ENCODE measurements at places on chromosomes 1 and 21.

GRCh38 chr21:26041431-26042180 lies 129.0 kb downstream of the APP start:
- DNase-seq = no peak

DNA sequence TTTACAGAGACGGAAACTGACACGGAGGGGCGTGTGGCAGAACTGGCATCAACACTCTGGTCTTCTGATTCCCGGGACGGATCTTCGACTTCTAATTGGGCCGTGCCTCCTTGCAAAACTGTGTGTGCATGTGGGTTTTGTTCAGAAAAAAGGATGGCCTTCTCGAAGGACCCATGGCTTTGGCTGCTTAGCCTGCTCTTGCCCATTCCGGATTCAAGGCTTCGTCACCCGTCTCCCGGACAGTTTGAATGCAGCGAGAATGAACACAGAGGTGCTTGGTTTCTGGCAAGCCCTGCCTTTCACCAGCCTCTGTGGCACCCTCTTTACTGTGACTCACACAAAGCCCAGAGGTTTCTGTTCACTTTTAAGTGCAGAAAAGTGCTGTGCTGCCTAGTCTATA lies 120.1 kb downstream of the PRDM2 start:
- DNase-seq = no peak

GRCh38 chr1:88892357-88892877 lies 1.1 kb upstream of the GTF2B start:
- DNase-seq = peak; percentile 81

- peak; percentile 79 for DNase-seq
Observed at GRCh38 chr21:33894736-33895288, 20.8 kb downstream of the ATP5PO start.

GRCh38 chr1:168608796-168609715 lies 32.7 kb downstream of the XCL1 start:
- no peak for DNase-seq

- DNase-seq = no peak
Observed at GRCh38 chr1:38783640-38784229, 75.8 kb downstream of the RRAGC start.

DNA sequence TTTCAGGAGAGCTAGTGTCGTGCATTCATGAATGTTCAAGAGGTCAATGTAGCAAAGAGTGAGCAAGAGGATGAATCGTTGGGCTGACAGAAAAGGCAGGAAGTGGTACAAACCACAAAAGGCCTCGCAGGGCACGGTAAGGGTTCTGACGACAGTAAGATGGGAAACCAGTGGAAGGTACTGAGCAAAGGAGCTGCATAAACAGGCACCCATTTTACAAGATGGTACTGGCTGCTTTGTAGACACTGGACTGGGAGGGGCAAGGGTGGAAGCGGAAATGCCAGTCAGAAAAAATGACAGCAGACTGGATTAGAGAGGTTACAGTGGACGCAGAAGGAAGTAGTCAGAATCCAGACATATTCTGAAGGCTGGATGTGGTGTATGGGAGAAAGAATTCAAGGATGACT lies 123.5 kb downstream of the PTPN14 start:
- DNase-seq = peak; percentile 53

GRCh38 chr1:234551032-234551378 lies 59.0 kb downstream of the IRF2BP2 start:
- DNase-seq = no peak

GRCh38 chr21:38806153-38806941 lies 618 bp downstream of the ETS2 start:
- no peak for DNase-seq
